ENCODE measurements at places on chromosomes 4 and X.

GRCh38 chr4:125104616-125105015 lies 210.1 kb upstream of the FAT4 start:
- H3K4me1 ChIP-seq: peaks cover 4% of the 10 kb centered on the region
- no peak overlapping the region for H3K4me3 ChIP-seq
- no peaks in the 10 kb centered on the region for H3K27me3 ChIP-seq
- H3K27ac ChIP-seq: no peak overlapping the region

- no peak overlapping the region for H3K27ac ChIP-seq
- H3K36me3 ChIP-seq: no peaks in the 10 kb centered on the region
- peaks cover 23% of the 10 kb centered on the region for H3K4me1 ChIP-seq
- DNase-seq: peak; percentile 30
- H3K4me3 ChIP-seq: no peak overlapping the region
- H3K27me3 ChIP-seq: no peaks in the 10 kb centered on the region
Measured at GRCh38 chr4:89657931-89658700, 178.8 kb downstream of the SNCA start.

GRCh38 chr4:152939621-152940020 lies 3.5 kb downstream of the FHDC1 start:
- DNase-seq: peak; percentile 33
- H3K36me3 ChIP-seq: no peaks in the 10 kb centered on the region
- H3K27me3 ChIP-seq: peaks cover 37% of the 10 kb centered on the region
- H3K27ac ChIP-seq: no peak overlapping the region
- no peak overlapping the region for H3K4me3 ChIP-seq
- peaks cover 23% of the 10 kb centered on the region for H3K4me1 ChIP-seq

DNA sequence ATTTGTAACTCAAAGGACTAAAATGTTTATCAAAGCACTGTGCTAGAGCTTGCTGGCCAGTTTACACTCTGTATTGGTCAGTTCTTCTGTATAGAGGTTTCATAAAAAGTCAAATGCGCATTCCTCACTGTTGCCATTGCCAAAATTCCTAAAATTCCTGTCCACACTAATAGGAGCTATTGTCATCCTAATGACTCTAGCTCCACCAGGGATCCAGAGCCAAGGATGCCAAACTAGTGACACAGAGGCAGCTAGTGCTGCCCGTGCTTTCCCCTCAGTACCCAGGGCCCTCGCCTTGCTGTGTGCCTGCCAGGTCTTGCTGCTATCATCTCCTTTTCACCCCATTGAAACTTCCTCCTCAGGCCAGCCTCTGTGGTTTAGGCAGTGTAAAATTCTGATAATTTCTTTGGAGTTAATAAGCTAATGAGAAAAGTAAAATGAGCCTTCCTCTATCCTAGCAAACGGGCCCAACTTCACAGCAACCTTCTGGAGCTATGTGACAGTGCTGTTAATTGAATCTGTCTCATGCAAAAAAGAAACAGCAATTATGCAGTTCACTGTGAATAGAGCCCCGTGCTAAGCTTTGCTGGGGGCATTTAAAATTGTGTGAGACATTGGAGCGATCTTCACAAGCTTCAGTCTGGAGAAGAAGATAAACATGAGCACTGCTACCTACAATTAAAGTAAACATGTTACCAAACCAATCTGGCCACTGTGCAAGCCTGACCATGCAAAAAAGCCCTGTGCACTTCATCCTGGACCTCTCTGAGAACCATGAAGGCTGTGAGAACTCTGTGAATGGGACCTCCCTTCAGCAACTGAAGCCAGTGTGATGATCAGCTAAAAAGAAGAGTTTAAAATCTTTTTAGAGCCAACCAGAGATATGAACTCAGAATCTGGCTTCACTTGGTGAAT lies 43.1 kb upstream of the FGF2 start:
- H3K4me3 ChIP-seq: no peak overlapping the region
- no peaks in the 10 kb centered on the region for H3K36me3 ChIP-seq
- H3K4me1 ChIP-seq: peaks cover 16% of the 10 kb centered on the region
- H3K27ac ChIP-seq: peak overlapping the region; percentile 44

- no peak overlapping the region for H3K27ac ChIP-seq
- no peaks in the 10 kb centered on the region for H3K27me3 ChIP-seq
- H3K4me1 ChIP-seq: peaks cover 52% of the 10 kb centered on the region
- peak; percentile 14 for DNase-seq
- no peak overlapping the region for H3K4me3 ChIP-seq
- H3K36me3 ChIP-seq: no peaks in the 10 kb centered on the region
Measured at GRCh38 chr4:61773655-61774245, 573.6 kb downstream of the ADGRL3 start.

GRCh38 chr4:184506527-184507121 lies 32.3 kb upstream of the IRF2 start:
- peaks cover 2% of the 10 kb centered on the region for H3K4me1 ChIP-seq
- H3K4me3 ChIP-seq: no peak overlapping the region
- H3K27ac ChIP-seq: no peak overlapping the region
- H3K36me3 ChIP-seq: no peaks in the 10 kb centered on the region
- H3K27me3 ChIP-seq: no peaks in the 10 kb centered on the region

DNA sequence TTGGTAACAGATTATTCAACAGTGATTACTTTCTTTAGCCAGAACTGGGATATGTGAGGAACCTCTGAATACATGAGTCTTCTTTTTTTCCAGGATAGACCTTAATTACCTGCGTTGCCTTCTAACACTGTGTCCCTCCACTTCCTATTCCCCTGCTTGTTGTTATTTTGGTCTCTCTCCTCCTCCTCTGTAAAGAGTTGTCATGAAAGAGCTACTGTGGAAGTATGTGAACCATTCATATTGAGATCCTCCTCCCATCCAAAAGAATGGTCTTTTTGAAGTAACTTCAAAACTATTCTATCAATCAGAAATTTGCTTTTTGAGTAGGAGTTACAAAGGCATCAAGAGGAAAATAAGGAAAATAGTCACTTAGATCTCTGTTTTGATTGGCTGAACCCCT lies 420.0 kb upstream of the TENM3 start:
- no peak overlapping the region for H3K4me3 ChIP-seq
- no peak overlapping the region for H3K27ac ChIP-seq
- H3K27me3 ChIP-seq: no peaks in the 10 kb centered on the region

- H3K4me3 ChIP-seq: no peak overlapping the region
- no peak for DNase-seq
- no peaks in the 10 kb centered on the region for H3K36me3 ChIP-seq
- H3K4me1 ChIP-seq: peaks cover 32% of the 10 kb centered on the region
- no peaks in the 10 kb centered on the region for H3K27me3 ChIP-seq
Measured at GRCh38 chr4:139749835-139750498, 84.3 kb downstream of the MGST2 start.

GRCh38 chrX:29948653-29949052 lies 266.7 kb upstream of the MAGEB2 start:
- H3K4me3 ChIP-seq: no peak overlapping the region
- no peak overlapping the region for H3K27ac ChIP-seq

DNA sequence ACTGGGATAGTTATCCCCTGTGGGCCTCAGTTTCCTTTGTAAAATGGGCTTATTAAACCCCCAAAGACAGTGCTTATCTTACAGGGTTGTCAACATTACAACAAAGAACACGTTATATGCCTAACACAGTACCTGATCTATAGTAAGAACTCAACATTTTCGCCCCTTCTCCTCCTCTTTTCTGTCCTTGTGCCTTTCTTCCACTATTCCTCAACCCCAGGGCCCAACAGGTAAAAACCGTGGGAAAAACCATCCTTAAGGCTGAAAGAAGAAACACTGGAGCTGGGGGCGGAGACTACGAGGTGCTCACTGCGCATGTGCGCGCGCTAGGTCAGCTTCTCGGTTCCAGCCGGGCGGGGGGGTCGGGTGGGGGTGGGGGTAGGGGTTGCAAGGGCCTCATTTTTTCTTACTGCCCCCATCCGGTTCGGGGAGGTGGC lies 426 bp upstream of the XIAP start:
- peaks cover 5% of the 10 kb centered on the region for H3K4me1 ChIP-seq
- no peaks in the 10 kb centered on the region for H3K36me3 ChIP-seq
- DNase-seq: no peak
- H3K4me3 ChIP-seq: peak overlapping the region; percentile 72

DNA sequence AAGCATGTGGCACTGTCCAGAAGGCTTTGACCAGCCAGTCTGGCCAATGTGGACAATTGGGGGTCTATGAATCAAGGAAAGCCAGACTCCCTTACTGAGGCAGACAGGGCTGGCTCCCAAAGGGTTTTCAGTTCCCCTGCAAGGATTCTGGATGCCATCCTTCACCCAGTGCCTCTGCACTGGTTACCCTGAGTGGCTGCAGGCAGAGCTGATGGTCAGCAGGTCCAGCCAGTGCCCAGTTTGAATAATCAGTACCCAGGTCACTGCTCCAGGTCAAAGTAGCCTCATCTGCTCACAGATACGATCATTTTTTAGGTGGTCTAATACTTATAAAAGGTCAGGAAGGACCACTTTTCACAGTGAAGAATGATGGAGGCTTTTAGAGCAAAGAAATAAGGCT lies 52.2 kb upstream of the MAMLD1 start:
- H3K4me3 ChIP-seq: no peak overlapping the region
- DNase-seq: no peak
- H3K27ac ChIP-seq: no peak overlapping the region
- H3K4me1 ChIP-seq: no peaks in the 10 kb centered on the region

GRCh38 chr4:158873795-158874401 lies 105.1 kb downstream of the FNIP2 start:
- DNase-seq: no peak
- no peak overlapping the region for H3K27ac ChIP-seq
- H3K27me3 ChIP-seq: no peaks in the 10 kb centered on the region
- H3K36me3 ChIP-seq: no peaks in the 10 kb centered on the region

DNA sequence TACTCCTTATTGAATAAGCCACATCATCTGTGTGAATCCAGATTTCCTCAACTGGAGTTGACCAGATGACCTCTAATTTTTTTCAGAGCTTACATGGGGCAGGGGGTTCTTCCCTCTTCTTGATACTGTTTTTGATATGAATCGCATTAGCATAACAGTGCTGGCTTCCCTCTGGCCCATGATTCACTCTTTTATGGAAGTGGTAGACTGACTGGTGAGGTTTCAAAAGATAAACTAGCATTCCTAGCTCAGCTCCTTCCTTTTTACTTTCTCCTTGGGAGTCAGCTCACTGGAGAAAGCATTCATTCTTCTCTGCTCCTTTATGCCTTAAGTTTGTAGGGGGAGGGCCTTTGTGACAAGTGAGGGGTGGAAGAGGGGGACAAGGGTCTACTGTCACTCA lies 161.0 kb upstream of the FGF13 start:
- peaks cover 5% of the 10 kb centered on the region for H3K4me1 ChIP-seq
- no peaks in the 10 kb centered on the region for H3K27me3 ChIP-seq
- peak; percentile 28 for DNase-seq
- no peaks in the 10 kb centered on the region for H3K36me3 ChIP-seq
- peak overlapping the region; percentile 58 for H3K27ac ChIP-seq

GRCh38 chrX:115467961-115468360 lies 93.0 kb upstream of the PLS3 start:
- H3K27me3 ChIP-seq: no peaks in the 10 kb centered on the region
- H3K36me3 ChIP-seq: no peaks in the 10 kb centered on the region
- H3K4me1 ChIP-seq: no peaks in the 10 kb centered on the region
- no peak overlapping the region for H3K27ac ChIP-seq
- DNase-seq: no peak
- no peak overlapping the region for H3K4me3 ChIP-seq

GRCh38 chr4:14816623-14817261 lies 185.5 kb upstream of the CPEB2 start:
- H3K36me3 ChIP-seq: no peaks in the 10 kb centered on the region
- no peak overlapping the region for H3K4me3 ChIP-seq
- DNase-seq: no peak
- no peaks in the 10 kb centered on the region for H3K4me1 ChIP-seq

DNA sequence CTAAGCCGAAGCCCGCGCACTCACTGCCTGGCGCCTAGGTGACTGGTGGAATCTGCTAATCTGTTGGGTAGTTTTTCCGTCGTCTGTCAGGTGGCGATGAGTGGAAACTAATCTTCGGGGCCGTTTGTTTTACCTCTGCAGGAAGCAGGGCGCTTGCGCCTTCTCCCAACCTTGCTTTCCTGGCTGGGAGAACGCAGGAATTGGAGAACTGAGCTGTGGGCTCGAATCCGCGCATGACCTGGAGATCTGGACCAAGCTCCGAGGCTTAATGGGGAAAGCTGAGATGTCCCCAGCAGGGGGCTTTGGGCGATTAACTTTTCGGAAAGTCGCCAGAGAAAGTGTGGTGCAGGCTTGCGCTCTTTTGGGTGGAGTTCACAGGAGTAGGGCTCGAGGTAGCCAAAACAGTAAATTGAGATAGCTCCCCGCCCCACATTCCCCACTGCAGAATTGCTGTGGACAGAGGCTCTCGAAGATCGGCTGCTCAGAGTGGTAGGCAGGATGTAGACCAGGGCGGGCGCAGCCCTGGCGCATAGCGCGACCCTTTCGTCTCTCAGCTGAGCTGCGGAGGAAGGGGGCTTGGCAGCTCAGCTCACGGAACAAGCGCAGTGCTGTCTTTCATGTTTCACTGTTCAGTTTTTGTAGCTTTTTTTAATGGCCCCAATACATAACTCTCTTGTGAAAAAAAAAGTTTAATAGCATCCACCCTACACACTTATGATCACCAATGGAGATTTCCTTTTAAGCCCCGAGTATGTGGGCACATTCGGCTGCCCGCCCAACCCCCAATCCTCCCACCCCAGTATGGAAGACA lies 2.7 kb upstream of the FGF5 start:
- DNase-seq: peak; percentile 55
- H3K27ac ChIP-seq: no peak overlapping the region

- H3K36me3 ChIP-seq: no peaks in the 10 kb centered on the region
- no peaks in the 10 kb centered on the region for H3K27me3 ChIP-seq
- H3K27ac ChIP-seq: no peak overlapping the region
- H3K4me1 ChIP-seq: peaks cover 15% of the 10 kb centered on the region
- no peak overlapping the region for H3K4me3 ChIP-seq
- no peak for DNase-seq
Measured at GRCh38 chrX:130885996-130886395, 17.0 kb downstream of the ENOX2 start.

DNA sequence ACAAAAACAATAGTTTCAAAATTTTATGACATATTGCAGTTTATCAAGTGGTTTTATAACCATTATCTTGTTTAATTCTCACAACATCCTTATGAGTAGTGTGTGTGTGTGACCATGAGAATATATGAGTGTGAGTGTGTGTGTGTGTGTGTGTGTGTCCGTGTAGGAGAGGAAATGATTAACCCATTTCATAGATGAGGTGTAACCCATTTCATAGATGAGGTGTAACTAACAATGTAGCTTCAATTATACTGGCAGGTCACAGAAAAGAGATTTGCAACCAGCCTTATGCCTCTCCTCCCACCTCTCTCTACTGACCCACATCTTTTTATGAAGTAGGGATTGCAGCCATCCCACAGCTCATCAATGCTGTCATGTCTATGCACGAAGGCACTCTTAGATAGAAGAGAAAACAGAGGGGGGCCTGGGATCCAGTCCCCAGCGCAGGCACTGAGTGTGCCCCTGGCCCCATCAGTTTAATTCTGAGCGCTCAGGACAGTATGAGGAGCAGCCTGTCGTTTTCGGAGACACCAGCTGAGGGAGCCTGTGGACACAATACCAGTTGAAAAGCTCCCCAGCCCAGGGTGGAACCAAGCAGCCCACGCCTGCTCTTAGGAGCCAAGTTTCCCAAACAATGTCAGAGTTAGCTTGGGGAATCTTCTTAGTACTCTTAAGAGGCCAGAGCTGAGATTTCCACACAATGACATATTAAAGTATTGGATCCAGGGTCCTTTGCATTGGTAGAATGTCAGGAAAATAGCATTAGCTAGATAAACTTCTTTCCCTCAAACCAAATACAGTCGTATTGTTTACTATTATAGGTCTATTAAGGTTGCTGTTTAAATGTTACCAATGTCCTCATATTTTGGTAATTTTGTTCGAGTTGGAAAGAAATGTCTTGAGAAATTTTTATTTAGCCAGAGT lies 88.6 kb downstream of the PALLD start:
- peaks cover 10% of the 10 kb centered on the region for H3K4me1 ChIP-seq
- H3K27me3 ChIP-seq: no peaks in the 10 kb centered on the region

- DNase-seq: peak; percentile 77
- H3K27me3 ChIP-seq: no peaks in the 10 kb centered on the region
- H3K4me3 ChIP-seq: no peak overlapping the region
- no peak overlapping the region for H3K27ac ChIP-seq
- H3K4me1 ChIP-seq: peaks cover 11% of the 10 kb centered on the region
- H3K36me3 ChIP-seq: no peaks in the 10 kb centered on the region
Measured at GRCh38 chrX:114344756-114345349, 239.0 kb upstream of the HTR2C start.
